ENCODE measurements at places on chromosomes 3 and 15.
A peak's percentile ranks its signal among the peaks of the same experiment; 100 is the strongest.

DNA sequence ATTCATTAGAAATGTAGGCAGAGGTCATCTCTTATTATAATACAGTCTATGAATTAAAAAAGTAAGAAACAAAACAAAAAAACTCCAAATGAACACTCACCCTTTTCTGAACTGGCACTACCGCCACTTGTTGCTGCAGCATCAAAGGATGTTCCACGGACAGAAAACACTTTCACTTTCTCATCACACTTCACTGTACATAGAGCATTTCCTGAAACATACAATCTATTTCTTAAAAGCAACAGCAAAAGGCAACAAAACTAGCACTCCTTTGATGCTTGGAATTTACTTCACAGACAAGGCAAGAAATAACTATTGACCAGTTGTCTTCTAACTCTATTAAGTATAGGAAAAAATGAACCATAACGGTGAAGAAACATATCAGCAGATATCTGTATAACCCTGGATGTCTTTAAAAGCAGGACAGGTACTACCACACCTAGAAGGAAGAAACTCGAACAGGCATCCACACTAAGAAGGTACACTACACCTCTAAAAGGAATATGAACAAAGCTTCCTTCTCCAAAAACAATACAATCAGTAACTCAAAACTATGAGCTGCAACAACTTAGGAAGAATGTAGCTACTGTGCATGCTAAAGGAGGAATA is 24.9 kb downstream of the ETFA start:
- DNase-seq: peak; percentile 35

GRCh38 chr15:72372361-72372760 is 3.5 kb downstream of the HEXA start:
- DNase-seq: no peak

DNA sequence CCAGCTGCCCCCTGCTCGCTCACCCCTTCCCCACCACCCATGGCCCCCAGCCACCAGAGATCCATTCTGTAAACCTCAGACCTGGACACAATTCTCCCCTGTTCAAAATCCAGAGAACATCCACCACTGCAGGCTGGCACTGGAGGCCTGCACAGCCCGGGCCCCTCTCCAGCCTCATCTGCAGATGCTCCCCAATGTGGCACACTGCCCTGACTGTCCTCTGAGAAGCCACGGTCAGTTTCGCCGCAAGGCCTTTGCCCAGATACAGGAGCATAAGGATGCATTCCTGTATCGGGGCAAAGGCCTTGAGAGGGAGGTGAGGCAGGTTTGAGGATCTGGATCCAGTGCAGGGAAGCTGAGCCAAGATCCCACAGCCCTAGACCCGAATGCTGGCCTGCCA is 175.4 kb upstream of the LINGO1 start:
- DNase-seq: no peak

GRCh38 chr3:55000546-55000945 is 72.7 kb upstream of the LRTM1 start:
- DNase-seq: peak; percentile 86

DNA sequence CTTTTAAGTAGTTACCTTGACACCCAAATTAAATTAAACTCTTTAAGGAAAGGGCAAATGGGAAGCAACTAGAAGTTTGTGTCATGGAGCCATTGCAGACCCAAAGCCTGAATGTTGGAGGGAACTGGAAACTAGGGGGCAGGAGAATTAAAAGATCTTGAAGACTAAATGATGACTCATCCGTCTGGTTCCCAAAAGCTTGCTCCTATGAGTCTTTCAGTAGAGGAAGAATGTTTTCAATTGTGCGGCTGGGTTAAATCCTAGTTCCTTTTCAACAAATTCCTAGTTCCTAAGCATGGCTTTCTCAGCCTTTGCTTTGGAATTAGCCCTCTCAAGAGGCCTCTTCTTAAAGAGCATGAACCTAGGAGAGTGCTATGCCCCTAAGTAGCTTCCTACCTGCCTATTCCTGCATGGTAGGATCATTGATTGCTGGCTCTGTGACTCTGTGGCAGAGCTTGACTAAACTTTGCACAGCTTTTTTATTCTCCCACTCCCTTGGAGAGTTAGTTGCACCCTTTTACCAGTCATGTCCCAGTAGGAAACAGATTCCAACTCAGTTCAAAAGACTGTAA is 17.7 kb downstream of the CLEC3B start:
- peak; percentile 86 for DNase-seq

DNA sequence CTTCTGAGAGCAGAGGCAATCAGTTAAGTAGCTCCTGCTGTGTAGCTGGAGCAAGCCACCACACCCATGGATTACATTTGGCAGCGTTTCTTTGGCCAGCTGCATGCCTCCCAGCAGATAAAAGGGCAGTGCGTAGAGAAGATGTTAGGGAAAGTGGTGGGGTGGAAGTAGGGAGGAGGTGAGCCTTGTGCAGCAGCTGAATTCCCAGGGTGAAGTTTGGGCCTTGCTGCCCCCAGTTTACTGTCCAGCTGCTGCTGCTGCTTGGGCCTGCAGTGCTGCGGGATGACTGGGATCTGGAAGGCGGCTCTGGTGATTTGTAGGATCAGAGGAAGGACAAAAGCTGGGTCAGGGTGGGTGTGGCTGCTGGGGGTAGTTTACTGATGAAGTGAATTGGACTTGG is 318.7 kb upstream of the C2CD4B start:
- DNase-seq: no peak

GRCh38 chr15:98658831-98659699 is 10.7 kb downstream of the IGF1R start:
- peak; percentile 61 for DNase-seq

DNA sequence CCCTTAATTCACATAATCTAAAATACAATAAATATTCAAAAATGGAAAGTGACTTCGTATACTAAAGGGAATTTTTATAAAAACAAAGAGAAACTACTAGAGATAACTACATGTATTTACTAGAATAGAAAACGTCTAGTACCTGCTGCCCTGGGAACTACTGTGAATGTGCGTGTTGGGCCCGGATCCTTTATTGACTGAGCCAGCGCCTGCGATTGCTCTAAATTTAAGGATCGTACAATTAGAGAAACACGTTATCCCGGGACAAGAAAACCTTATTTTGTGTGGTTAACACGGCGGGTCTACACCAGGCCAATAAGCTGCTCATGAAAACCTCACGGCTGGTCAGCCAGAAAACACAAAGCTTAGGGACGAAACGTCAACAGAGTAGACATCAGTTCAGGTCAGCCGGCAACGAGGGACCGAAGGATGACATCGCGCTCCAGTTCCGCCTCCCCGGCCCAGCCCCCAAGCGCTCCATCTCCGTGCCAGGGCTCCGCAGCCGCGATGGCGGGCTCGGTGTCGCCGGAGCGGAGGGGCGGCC is 555 bp downstream of the TM2D3 start:
- DNase-seq: no peak

- DNase-seq: no peak
Measured at GRCh38 chr3:33875680-33876079, 77.2 kb downstream of the PDCD6IP start.

- DNase-seq: no peak
Measured at GRCh38 chr3:50136714-50137405, 18.3 kb upstream of the SEMA3F start.

- DNase-seq: peak; percentile 15
Measured at GRCh38 chr3:122952520-122952919, 75.0 kb downstream of the SEMA5B start.

GRCh38 chr3:151974067-151974466 is 100.6 kb downstream of the SUCNR1 start:
- DNase-seq: peak; percentile 76

DNA sequence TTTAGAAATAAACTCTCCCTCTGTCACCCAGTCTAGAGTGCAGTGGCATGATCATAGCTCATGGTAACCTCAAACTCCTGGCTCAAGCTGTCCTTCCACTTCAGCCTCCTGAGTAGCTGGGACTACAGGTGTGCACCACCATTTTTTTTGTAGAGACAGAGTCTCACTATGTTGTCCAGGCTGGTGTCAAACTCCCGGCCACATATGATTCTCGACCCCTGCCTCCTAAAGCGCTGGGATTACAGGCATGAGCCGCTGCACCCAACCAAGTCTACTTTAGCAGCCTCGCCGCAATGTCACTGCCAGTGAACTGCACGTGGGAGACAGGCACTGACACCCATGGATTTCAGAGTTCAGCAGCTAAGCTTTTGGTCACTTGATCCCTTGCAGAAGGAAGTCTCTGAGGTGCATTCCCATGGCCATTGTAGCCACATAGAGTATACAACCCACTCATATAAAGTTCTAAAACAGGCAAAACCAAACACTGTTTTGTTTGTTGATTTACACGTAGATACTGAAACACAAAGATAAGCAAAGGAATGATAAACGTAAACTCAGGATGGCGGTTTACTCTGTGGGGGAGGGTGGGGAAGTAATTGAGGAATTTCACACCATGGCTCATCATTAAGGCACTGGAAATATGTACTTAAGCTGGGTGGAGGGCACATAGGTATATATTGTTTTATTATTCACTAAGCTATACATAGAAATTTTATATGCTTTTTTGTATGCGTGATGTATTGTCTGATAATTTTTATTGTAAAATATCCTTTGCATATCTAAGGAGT is 115.0 kb downstream of the MEX3B start:
- DNase-seq: no peak

- DNase-seq: no peak
Measured at GRCh38 chr3:26100176-26100575, 310.3 kb downstream of the OXSM start.

GRCh38 chr3:150697646-150698045 is 6.1 kb downstream of the ERICH6 start:
- DNase-seq: peak; percentile 21

- DNase-seq: no peak
Measured at GRCh38 chr15:37261685-37262084, 161.3 kb upstream of the MEIS2 start.

- DNase-seq: no peak
Measured at GRCh38 chr3:43695863-43696262, 5.1 kb downstream of the ABHD5 start.

DNA sequence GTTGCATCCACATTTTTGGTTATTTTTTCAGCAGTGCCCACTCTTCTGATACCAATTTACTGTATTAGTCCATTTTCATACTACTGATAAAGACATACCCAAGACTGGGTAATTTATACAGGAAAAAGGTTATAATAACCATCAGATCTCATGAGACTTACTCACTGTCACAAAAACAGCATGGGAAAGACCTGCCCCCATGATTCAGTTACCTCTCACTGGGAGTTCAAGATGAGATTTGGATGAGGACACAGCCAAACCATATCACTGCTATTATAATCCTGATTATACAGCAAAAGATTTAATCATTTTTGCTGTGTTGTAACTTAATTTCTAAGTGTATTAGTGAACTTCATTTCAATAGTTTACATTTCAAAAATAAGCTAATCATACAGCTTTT is 6.6 kb downstream of the ZBED2 start:
- DNase-seq: peak; percentile 15

GRCh38 chr3:133595341-133595740 is 21.9 kb downstream of the CDV3 start:
- peak; percentile 46 for DNase-seq

DNA sequence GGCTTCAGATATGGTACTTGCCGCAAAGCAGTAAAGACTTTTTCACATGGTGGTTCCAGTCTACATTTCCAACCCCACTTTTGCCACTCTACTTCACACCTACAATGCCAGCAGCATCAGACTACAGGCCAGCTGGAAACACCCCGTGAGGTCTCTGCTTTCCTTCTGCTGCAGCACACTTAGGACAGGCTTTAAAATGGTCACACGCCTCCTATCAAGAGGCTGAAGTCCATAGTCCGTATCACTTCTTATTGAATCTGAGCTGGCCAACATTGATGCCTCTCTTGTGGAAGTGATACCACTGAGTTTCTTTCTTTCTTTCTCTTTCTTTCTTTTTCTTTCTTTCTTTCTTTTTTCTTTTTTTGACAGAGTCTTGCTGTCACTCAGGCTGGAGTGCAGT is 59.8 kb downstream of the ZNF860 start:
- no peak for DNase-seq

DNA sequence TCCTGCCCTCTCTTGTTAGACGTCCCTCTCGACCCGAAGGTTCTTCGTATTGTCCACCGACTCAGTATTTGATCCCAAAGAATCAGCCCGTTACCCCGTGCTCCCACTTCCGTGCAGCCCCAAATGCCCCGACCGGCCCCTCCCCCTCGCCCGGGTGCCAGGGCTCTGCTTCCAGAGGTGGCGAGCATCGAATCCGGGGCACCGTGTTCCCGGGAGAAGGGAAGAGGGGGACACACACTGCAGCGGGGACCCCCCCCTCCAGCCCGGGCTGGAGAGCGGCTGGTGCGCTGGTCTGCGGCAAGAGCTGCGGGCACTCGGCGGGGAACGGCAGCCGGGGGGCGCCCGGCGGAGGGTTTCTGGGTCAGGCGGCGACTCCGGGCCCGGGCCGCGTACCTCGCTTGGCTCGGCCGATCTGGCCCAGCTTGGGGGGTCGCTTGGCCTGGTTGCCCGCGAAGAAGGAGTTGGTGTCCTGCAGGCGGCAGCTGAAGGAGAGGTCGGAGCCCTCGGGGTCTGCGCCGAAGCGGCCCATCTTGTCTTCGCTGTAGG is 556 bp downstream of the CAMK2N2 start:
- DNase-seq: no peak

- no peak for DNase-seq
Measured at GRCh38 chr3:15348246-15348645, 15.9 kb upstream of the SH3BP5 start.

DNA sequence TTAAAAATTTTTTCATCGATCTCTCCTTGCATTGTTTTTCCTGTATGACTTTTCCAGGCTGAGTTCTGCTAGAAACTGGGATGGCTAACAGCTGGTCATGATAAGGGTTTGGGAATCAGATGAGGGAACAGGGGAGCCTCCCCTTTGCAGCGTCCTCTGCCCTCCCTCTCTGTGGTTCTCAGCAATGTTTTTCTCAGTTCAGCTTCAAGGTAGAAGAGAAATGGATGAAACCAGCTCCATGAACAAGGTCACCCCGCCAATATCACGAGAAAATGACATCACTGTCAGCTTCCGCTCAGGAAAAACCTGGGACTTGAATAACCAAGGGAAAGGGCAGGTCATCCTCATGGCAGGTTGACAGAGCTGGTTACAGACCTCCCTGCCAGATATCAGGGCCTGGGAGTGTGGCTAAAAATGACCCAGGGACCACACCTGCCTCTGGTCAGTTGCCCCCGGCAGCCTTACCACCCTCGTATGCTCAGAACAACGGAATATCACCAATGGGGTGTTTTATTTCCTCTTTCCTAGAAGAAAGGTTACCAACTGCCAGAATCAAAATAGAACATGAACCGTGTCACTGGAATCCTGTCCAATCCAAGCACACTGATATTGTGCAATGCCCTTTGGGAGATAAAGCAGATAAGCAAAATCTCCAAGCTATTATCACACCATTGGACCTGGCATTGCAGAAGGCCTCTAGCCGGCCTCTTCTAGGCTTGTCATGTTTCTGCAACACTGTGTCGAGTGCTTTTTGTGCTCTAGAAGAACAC is 26.1 kb downstream of the LSM3 start:
- peak; percentile 78 for DNase-seq

DNA sequence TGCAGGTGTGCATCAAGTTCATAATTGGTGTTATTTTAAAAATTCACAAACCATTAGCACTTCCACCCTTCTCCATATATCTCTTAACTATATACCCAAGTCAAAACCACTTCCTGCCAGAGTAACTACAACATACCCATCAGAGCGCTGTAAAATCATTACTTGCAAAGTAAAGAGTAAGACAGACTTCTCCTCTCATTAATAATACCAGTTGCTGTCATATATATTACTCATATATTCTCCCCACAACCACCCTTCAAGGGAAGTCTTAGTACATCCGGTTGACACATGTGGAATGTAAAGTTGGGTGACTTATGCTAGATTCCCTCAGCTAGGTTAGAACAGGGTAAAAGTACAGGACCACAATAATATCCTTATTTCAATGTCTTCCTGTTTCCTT is 5.6 kb downstream of the TERC start:
- DNase-seq: peak; percentile 84
